PC-3 (cell line): ENCODE measurements at places on chromosomes 6 and 20.
A peak's percentile ranks its signal among the peaks of the same experiment; 100 is the strongest.

- no peak for DNase-seq
Observed at GRCh38 chr6:158808941-158809678, 10.1 kb downstream of the EZR start.

- peak; percentile 20 for DNase-seq
Observed at GRCh38 chr20:14523090-14523489, 185.7 kb upstream of the FLRT3 start.

DNA sequence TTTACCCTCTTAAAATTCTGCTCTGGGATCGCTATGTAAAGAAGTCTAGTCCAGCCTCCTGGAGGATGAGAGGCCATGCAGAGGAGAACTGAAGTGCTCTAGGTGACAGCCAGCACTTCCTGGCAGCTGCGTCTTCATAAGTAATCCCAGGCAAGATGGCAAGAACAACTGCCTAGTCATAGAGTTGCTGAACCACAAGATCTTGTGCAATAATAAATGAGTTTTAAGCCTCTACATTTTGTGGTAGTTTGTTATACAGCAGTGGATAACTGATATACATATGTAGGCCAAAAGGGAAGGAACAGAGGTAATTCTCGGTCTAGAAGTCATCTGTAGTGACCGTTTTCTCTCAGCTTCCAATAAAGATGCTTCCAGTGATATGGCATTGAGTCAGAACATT, 103.8 kb upstream of the FLRT3 start:
- peak; percentile 75 for DNase-seq

- peak; percentile 93 for DNase-seq
Observed at GRCh38 chr20:35607003-35607735, 8.5 kb upstream of the SPAG4 start.

DNA sequence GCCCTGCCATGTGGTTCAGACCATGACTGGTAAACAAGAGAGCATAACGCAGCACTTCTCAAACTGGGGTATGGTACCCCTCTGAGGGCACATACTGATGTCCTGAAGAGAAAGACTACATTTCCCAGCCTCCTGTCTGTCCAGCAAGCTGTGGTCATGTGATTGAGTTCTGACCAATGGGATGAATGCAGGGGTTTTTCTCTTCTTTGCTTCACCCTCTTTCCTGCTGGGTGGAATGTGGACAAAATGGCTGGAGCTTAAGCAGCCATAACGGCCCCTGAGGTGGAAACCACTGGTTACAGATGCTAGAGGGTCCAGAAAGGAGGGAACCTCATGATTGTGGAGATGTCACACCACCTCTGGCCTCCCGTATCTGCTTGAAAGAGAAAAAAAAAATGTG, 19.4 kb upstream of the KCNB1 start:
- peak; percentile 37 for DNase-seq

GRCh38 chr6:99689916-99690685, 83.5 kb downstream of the PRDM13 start:
- no peak for DNase-seq

DNA sequence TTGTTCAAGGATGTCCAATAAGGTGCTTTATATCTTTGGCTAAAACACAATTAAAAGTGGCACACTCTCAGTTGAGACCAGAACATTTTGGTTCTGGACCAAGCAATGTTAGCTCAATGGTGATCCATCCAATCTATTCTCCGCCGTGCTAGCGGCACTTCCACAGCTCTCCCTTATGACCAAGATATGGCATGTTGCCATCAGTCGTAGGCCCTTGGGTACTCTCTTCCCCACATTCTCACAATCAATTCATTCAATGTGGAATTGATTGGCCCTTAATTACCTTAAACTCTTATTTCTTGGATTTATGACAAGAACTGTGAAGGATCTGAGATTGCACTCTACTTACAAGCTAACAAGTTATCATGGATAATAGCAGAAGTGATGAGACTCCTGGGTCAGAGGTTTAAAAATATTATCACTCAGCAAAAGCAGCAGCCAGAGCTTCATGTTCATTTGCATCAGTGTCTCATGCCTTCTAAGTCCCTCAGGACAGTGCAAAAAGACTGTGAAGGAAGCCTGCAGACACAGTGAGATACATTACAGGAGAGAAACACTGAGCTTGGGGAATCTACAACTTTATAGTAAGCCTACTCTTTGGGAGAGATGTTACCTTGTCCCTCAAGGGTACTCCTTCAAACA, 80.0 kb upstream of the ARG1 start:
- no peak for DNase-seq

DNA sequence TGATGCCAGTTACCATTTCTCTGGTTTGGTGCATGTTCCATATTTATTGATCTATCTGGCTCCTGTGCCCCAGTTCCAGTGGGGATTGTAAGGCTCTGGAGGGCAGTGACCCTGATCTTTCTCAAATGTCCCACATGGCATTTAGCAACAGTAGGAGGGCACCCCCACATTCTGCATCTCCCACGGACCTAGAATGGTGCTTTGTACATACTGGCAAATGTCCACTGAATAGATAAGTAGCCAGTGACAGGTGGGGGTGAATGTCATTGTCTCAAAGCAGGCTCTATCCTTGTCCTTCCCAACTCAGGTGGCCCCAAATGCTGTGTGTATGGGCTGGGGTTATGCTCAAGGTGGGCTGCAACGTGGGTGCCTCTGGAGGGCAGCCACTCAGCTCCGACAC, 84.2 kb downstream of the TMEM242 start:
- DNase-seq: no peak
